ENCODE measurements at places on chromosomes 2 and 18. TPM values are rescaled to one million over a fixed set of nuclear protein-coding genes. Genes with fewer than 3 reads are reported as not detected.

The PTPN4 gene
- 43.6 TPM for total RNA-seq

DNA sequence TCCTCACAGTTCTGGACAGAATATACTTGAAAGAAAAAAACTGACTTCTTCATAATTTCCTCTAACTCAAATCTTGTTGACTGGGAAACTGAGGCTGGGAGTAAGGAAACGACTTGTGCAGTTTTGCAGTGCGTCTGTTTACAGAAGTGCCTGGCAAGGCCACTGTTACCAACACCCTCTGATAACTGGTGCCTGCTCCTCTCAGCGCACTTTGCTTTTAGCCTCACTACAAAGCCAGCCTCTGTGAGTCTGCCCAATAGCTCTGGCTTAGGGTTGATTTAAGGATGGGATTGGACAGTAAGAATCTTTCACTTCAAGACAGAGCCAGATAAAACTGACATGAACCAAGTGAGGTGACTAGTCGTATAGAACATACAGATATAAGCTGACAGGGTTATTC lies 410.8 kb downstream of the PTPRM start:
- DNase-seq, result no peak

The AQP12A gene
- not detected for total RNA-seq

The FIGN gene
- 4.7 TPM for total RNA-seq

DNA sequence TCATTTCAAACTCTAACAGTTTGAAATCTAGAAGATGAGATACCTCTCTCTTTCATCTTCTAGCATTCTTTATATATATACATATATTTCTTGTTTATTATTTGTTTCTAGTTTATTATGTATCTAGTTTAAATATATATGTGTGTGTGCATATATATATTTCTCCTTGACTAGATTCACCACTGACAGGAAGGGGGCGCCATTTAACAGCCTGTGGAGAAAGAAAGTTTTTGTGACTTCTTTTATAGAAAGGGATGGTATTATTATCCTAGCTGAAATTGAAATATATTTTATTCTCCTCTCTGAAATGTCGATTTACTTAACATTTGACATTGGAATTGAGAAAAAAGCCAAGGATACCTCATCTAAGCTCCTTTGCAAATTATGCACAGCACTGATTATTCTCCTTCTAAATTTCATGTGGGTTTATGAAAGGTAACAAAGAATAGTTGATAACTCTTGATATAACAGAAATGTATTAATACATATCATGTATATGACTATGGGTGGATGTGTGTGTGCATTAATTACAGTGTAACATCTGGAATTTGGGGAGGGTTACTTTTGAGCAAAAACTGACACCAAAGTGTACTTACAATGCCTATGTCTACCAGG lies 160.7 kb upstream of the NT5C1B start:
- peak; percentile 7 for DNase-seq

- DNase-seq, result no peak
These were observed 545 bp downstream of the GTF3C2 start for GRCh38 chr2:27356056-27356381.

The MEX3C gene
- total RNA-seq, result 47.4 TPM

GRCh38 chr2:134952608-134953007 lies 34.0 kb downstream of the CCNT2 start:
- DNase-seq, result no peak

GRCh38 chr2:224412141-224413015 lies 10.5 kb upstream of the FAM124B start:
- DNase-seq, result no peak

GRCh38 chr2:107585851-107586250 lies 240.8 kb upstream of the RGPD4 start:
- DNase-seq, result no peak

The RNF152 gene
- total RNA-seq, result 26.7 TPM

The EGR4 gene
- not detected for total RNA-seq

DNA sequence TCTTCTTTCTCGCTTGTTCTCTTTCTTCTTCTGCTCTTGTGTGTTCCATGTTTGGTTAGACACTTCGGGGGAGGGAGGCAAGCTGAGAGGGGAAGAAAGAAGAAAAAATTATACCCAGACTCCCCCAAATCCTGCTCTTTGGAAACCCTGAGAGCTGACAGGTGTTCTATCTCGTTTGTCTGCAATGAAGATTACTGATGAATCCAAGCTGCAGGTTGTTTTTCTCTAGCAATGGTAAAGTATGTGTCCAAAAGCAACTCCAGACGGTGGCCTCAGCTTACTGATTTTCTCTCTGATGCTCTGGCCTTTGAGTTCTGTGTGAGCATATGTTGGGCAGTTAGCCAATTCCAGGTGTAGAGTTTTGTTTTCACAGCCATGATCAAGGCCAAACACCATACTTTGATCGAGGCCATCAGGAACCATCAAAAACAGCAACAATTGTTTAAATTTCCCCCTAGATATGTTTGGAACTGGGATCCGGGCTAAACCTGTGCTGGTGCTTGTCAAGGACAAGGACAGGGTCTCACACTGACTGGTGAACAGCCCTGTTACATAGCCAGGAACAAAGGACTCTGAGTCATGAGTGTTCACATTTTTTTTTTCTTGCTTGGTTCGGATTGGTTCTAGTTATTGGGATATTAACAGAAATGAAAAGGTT lies 142.0 kb downstream of the PRKCE start:
- no peak for DNase-seq

- DNase-seq, result no peak
These were observed 751.2 kb upstream of the NRXN1 start for GRCh38 chr2:51782921-51783765.

DNA sequence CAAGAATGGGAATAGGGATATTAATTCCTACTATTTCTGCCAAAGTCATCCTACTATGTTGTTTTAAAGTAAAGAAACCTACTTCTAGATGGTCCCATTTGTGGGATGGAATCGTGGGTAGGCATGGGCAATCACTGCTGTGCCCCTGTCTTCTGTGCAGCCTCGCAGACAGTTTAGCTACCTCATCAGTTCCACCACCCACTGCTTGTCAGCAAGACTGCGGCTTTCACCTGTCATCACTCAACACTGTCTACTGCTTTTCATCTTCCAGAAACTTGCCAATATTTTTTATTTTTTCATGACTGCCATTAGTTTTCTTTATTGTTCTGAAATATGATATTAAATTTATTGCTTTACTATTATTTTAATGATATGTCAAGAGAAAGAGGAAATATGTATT lies 368.1 kb upstream of the KYNU start:
- no peak for DNase-seq

The CNDP1 gene
- not detected for total RNA-seq

The KATNAL2 gene
- 1.6 TPM for total RNA-seq

DNA sequence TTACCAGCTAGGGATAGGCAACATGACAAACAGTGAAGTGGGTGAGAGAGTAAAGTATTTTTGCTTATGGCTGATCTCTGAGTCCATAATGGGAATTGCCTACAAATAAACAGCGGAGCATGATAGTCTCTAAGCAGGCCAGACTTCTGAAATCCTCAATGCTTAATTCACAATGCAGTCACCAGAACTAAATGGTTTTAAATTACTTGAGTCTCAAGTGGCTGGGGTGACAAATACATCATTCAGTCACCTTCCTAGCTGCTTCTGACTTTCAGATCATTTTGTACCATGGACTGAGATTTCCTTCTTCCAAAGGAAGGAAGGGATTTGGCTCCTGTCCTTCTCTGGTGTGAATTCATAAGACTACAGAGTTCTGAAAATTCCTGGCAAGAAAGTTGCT lies 82.8 kb upstream of the RMP24 start:
- no peak for DNase-seq

- DNase-seq, result no peak
These were observed 120.0 kb upstream of the SNTG2 start for GRCh38 chr2:830419-831224.

DNA sequence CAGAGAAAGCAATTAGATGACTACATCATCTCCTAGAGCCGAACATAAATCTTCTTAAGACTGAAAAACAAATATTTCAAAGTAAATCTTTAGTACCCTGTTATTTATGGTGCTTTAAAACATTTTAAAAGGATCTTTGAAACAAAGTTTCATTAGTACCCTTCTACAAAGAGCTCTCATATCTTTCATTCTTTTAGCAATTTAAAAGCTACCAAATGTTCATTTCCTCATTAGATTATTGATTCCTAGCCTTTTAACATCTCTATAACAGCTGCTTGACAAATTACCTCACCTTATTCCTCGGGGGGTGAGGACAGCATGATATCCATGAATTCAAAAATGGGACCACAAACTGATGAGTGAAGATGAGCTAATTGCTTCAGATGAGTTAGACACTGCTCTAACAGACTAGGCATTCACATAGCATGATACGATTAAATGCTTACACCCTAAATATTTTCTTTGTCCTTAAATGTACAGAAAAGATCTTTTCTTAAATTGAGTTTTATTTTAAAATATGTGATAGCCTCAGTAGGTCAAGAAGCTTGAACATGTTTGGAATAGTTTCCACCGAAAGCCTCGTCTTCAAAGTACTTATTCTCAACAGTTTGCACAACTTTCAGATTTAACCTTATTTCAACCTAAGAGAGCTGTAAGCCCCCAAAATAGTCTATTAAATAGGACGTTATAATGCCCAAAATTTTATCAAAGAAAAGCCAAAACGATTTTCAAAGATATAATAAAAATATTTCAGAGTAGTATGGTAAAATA lies 2.1 kb downstream of the ATAD2B start:
- no peak for DNase-seq

DNA sequence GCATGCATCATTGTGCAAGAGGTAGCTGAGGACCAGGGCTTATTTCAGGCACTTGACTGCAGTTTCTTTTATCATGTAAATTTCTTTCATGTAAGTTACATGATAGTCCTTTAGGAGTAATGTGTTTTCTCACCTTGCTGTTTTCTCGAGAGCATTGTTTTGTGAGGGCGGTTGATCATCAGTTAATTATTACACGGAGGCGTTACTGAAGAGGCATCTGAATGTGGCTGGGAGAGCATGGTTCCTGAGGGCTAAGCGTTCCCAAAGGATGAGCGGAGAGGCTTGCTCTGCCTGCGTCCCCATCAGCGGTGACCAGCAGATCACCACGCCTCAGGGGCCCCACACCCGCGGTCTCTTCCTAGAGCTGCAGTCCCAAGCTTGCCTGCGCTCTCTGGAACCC lies 156.1 kb upstream of the NFATC1 start:
- no peak for DNase-seq

The NYAP2 gene
- total RNA-seq, result not detected

GRCh38 chr2:236164925-236165841 lies 3.0 kb downstream of the GBX2 start:
- DNase-seq, result no peak

- DNase-seq, result no peak
These were observed 49.5 kb downstream of the CCDC148 start for GRCh38 chr2:158407031-158407430.

GRCh38 chr2:157413326-157414035 lies 30.4 kb downstream of the CYTIP start:
- DNase-seq, result no peak

The SNORC gene
- total RNA-seq, result 0.39 TPM

The PDE1A gene
- 0.06 TPM for total RNA-seq

DNA sequence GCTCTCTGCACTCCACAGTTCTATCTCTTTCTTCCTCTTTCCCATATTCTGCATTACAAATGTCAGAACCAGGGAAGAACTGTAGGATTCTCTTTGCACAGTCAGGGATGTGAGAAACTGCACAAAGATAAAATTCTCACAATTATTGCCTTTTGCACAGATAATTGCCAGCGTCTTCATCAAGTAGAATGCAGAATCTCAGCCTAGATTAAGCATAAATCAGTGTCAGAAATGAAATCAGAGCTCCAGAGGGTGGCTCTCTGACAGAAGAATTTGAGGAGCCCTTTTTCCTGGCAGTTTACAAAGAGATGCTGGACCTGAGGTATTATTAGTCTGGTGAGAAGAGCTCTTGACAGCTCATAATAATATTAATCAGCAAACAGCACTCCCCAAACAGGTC lies 173.1 kb downstream of the PTH2R start:
- no peak for DNase-seq

- DNase-seq, result no peak
These were observed 559.2 kb downstream of the RNF144A start for GRCh38 chr2:7476371-7476770.

- no peak for DNase-seq
These were observed 16.1 kb downstream of the STRADB start for GRCh38 chr2:201467666-201468065.

The DSG2 gene
- 15.5 TPM for total RNA-seq

The PLEKHH2 gene
- 5.7 TPM for total RNA-seq

GRCh38 chr2:152054593-152054992 lies 44.3 kb downstream of the CACNB4 start:
- no peak for DNase-seq

All from glomerular endothelial cell (primary cell).